ENCODE measurements at places on chromosomes 5 and 9.

GRCh38 chr5:36885149-36885548, 8.6 kb downstream of the NIPBL start:
- DNase-seq = no peak

- no peak for DNase-seq
Measured at GRCh38 chr5:165296401-165297130, 1791.1 kb downstream of the MAT2B start.

GRCh38 chr5:59116231-59116865, 533.5 kb downstream of the RAB3C start:
- no peak for DNase-seq

GRCh38 chr5:154193701-154194121, 3.2 kb downstream of the GALNT10 start:
- DNase-seq = no peak

Data from CD4-positive, alpha-beta T cell treated with Interleukin-17A for 1 hour (primary cell).